ENCODE measurements at places on chromosomes 11 and 22.

GRCh38 chr11:2249189-2249916, 21.0 kb downstream of the ASCL2 start:
- no peak for DNase-seq

DNA sequence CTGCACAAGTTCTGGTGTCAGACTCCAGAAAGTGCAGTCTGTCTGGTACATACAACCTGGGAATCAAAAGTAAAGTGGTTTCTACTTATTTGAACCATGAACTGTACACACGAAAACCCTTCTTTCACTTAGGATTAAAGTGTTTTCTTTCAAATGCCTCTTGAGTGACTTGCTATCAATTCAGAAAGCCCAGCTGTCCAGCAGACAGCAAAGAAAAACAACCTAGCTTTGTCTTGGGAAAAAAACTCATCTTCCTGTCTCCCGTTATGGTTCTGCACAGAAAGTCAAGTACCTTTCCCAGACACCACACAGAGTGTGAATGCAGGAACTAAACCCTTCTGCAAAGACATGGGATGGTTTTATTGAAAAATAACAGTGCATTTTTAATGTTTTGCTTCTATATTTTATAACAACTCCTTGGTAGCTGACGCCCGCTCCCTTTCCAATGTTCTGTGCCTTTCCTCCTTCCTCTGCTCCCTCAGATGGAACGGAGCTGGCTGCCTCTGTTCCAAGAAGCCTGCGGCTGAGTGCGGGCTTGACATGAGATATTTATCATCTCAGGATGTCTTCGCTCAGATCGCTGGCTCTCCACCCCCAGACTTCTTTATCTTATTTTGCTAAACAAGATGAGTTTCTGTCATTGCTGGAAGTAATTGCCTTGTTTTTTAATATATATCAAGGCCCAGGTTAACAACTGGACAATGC, 322.3 kb upstream of the B3GAT1 start:
- no peak for DNase-seq

GRCh38 chr11:75775056-75775455, 6.5 kb downstream of the DGAT2 start:
- no peak for DNase-seq

DNA sequence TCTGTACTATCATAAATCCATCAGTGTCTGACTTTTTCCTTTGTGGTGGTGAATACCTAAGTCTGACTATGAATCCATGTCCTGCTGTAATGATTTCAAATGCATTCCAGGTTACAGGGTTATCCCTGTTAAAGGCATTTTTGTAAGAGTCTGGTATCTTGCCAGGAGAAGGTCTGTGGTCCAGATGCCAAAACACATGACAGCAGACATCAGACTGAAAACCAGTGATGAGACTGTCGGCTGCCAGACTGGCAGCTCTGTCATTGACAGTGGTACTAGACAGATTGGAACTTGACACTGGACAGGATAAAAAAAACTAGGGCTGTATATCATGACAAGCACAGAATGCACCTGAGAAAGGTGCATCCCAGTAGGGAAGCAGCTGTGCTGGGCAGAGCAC, 301.8 kb upstream of the FAT3 start:
- no peak for DNase-seq

GRCh38 chr11:114447444-114447843, 8.2 kb downstream of the REXO2 start:
- no peak for DNase-seq

DNA sequence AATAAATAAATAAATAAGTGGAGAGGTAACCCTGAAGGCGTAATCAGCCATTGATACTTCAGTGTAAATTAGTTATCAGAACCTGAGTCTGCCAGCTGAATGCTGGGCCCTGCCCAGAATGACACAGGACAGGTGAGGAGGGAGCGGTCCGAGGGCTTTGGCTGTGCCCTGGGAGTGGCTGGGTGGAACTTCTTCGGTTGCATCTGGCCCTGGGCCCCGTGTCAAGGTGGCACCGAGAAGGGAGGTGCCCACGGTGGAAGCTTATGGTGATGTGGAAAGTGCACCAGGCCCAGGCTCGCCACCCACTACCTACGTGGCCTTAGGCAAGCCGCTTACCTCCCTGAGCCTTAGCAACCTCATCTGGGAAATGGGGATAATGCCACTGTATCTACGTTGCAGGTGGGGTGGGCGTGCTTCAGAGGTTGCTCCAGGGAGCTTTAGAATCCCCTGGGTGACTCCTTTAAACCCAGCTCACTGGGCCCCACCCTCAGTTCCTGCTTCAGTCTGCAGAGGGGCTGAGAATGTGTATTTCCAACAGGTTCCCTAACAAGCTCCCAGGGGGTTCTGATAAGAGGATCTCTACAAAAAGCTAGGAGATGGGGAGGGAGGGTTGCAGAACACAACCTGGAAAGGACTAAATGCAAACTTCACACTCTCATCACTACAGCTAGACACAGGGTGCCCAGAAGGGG, 38.8 kb downstream of the TXN2 start:
- DNase-seq, result no peak

DNA sequence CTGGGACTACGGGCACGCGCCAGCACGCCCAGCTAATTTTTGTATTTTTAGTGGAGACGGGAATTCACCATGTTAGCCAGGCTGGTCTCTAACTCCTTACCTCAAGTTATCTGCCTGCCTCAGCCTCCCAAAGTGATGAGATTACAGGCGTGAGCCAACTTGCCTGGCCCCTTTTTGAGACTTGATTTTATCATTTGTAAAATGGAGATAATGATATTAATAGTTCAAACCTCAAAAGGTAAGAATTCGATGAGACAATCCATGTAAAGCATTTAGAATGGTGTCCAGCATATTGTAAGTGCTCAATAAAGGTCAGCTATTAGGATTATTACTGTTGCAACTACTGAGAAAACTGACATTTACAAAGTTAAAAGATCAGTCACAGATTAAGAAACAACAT, 2.7 kb upstream of the BACE1 start:
- DNase-seq, result no peak

DNA sequence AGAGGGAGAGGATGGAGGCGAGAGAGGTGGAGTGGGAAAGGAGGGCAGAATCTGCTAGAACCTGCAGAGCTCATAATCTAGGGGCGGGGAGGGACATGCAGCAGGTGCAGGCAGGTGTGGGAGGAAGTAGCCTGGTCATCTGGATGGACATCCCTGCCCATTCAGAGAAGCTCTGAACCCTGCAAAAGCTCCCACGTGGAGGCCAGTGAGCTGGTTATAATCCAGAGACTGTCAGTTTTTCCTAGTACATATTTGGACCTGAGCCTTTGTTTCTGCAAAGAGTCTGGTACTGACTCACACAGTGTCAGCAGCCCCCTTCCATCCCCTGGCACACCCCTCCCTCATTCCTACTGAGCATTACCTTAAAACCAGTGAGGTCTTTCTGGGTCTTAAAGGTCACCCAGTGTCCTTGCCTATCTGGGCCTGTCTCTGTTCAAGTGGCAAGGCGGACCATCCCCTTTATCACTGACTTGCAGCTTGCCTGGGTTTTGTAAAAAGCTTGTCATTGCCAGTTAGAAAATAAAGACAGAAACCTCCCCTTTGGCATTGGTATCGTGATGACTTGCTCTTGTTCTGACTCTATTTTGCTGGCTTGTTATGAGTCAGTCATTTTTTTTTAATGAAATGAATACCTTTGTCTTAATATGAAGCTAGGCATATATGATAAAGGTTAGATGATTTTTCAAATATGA, 26.1 kb downstream of the PTPRJ start:
- DNase-seq, result peak; percentile 60

DNA sequence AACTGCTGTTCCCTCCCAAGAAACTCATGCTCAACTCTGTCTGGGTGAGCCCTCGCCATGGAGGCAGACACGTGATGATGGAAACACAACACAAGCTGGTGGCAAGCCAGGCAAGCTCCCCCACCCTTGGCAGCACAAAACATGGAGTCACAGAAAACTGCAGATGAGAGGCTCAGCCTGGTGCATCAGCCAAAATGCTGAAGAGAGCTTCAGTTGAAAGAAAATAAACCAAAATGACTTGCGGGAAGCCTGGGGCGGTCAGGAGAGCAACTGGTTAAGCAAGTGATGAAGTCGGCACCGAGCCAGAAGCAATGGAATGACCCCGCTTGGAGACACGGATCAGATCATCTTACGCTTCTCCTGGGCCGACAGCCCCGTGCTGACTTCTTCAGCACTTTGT, 68.3 kb downstream of the C11orf58 start:
- DNase-seq, result no peak

- no peak for DNase-seq
Measured at GRCh38 chr11:79481795-79482194, 41.0 kb upstream of the TENM4 start.

GRCh38 chr11:1411301-1411700, 21.6 kb downstream of the BRSK2 start:
- DNase-seq, result no peak

DNA sequence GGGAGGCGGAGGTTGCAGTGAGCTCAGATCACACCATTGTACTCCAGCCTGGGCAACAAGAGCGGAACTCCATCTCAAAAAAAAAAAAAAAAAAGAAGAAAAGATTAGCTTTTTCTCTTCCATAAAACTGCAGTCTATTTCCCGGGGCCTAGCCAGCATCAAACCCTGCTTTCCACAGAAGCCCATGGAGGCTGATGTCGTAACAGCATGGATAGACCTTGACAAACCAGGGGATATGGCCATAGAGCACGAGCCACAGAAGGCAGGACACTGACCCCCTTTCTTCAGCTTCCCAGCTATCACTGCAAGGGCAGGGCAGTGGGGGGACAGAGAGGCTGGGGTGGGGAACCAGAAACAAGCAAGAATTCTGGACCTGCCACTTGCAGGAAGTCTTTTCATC, 21.5 kb downstream of the HPS4 start:
- no peak for DNase-seq

DNA sequence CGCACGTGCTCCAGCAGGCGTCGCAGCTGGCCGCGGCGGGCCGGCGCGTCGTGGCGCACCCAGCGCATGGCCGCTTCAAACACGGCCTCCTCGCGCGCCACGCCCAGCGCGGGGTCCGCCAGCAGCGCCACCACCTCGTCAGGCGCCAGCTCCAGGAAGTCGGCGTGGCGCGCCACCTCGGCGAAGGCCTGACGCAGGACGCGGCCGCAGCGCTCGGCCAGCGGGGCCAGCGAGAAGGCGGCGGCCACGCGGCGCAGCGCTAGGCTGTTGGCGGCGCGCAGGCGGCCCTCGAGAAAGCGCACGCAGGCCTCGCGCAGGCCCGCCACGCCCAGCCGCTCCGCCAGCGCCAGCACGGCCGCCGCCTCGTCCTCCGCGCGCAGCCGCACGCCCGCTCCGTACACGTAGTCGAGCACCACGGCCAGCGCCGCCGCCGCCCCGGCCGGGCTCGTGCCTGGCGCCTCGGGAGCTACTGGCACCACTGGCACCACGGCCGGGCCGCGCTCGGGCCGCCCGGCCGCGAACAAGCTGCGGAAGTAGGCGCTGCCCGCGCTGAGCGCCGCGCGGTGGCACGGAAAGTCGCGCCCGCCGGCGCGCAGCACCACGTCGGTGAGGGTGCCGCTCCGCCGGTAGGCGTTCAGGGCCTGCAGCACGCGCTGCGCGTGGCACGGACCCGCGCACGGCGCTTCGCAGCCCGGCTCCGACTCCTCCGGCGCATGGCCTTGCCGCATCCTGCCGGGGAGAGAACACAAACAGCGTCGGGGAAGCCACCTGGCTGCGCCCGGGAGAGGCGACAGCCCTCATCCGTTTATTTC, 2.9 kb downstream of the KLHL35 start:
- DNase-seq, result peak; percentile 61

DNA sequence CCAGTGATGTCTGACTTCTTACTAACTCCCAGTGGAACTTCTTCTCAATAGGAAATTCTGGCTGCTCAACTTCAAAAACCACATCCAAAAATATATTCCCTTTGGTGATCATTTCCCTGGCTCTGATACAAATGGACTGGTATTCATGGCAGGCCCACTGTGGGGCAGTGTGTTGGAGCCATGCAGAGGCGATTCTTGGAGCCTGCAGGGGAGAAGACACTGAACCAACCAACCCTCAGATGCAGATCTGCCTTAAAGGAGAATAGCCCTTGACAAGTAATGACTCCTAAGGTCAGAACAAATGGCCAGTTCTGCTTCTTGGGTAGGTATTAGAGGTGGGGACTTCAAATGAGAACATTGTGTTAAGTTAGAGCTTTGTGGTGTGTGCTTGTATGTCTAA, 12.2 kb downstream of the OR4D9 start:
- DNase-seq, result no peak

DNA sequence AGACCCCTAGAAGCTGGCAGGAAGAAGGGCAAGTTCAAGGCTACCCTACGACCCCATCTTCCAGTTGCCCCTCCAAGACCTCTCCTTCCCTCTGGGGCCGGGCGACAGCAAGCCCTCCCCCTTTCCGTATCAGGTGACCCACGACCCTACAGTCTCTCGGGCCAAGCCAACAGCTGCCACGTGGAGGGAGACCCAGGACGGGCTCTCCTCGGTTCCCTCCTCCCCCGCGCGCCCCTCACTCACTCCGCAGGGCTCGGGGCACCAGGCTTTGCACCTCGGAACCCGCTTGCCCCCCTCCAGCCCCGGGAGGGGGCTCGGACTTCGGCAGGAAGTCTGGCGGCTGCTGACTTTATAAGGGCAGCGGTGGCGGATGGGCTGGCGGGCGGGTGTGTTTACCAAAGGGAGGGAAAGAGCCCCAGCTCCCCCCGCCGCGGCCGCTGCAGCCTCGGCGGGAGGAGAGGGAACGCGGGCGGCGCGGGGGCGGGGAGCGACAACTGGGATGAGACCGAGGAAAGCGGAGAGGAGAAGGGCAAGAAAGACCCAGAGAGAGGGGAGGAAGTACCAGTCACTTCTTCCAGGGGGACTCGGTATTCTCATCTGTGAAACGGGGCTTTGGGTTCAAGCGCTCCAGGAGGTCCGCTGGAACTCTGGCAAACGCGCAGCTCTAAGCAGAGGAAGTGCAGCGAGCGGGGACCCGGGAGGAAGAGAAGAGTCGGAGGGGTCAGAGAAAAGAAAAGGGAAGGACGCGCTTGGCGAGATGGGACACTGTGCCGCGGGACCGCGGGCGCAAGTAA, 767 bp downstream of the SLC43A1 start:
- DNase-seq, result peak; percentile 62

- no peak for DNase-seq
Measured at GRCh38 chr11:110294509-110294908, 1.9 kb downstream of the RDX start.

GRCh38 chr11:12359761-12360160, 17.6 kb upstream of the PARVA start:
- no peak for DNase-seq

DNA sequence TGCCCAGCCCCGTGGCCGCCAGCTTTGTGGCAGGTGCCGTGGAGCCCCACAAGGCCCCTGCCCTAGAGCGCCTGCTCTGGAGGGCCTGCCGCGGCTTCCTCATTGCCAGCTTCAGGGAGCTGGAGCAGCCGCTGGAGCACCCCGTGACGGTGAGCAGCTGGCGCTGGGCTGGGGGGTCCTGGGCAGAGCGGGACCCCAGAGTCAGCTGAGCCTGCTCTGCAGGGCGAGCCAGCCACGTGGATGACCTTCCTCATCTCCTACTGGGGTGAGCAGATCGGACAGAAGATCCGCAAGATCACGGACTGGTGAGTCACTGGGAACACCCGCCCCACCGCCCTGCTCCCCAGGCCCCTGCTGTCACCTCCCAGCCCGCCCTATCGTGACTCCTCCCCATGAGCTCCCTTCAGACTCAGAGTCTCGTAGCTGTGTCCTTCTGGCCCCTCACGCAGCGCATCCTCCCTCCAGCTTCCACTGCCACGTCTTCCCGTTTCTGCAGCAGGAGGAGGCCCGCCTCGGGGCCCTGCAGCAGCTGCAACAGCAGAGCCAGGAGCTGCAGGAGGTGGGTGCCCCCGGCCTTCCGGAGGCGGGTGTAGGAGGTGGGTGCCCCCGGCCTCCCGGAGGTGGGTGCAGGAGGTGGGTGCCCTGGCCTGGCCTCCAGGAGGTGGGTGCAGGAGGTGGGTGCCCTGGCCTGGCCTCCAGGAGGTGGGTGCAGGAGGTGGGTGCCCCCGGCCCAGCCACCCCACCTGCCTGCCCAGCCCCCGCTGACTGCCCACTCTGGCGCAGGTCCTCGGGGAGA, 4.7 kb downstream of the TCIRG1 start:
- no peak for DNase-seq
